Non-pigmented ciliary epithelial cell (primary cell): ENCODE measurements at places on chromosomes 7 and 10.

- DNase-seq: no peak
Observed at GRCh38 chr10:113616244-113617074, 47.4 kb downstream of the NRAP start.

- no peak for DNase-seq
Observed at GRCh38 chr10:126433351-126433750, 45.1 kb upstream of the ADAM12 start.

GRCh38 chr7:128431754-128432153 is 22.0 kb upstream of the IMPDH1 start:
- DNase-seq: no peak

DNA sequence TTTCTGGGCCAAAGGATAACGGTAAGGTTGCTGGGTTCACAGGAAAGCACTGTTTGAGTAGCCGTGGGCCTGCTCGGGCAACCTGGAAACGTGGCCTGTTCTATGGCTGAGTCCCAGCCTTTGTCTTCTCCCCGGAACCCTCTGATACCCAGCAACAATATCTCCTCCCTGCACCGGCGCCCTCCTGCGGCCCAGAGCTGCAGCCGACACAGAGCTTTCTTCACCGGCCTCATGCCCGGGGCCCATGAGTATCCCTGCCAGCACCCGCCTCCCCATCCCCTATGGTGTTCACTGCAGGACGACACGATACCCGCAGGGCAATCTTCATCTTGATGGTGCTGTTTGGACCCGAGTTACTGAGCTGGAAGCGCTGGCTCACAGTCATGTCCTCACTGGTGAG is 38.6 kb upstream of the NCAPG2 start:
- DNase-seq: no peak

DNA sequence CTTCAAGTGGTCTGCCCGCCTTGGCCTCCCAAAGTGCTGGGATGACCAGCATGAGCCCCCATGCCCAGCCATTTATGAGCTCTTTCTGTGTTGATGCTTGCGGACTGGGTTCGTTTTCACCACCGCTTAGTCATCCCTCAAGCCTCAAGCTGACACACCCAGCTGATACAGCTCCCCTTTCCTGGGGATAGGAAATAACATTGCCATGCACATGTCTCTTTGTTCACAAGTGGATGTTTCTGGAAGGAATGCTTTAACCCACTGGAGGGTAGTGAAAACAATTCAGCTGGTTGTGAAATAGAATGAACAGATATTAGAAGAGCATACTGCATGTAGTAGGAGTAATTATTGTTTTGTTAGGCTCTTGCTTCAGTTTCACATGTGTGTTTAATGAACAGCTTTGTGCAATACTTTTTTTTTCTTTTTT is 8.5 kb upstream of the METTL27 start:
- DNase-seq: peak; percentile 95

DNA sequence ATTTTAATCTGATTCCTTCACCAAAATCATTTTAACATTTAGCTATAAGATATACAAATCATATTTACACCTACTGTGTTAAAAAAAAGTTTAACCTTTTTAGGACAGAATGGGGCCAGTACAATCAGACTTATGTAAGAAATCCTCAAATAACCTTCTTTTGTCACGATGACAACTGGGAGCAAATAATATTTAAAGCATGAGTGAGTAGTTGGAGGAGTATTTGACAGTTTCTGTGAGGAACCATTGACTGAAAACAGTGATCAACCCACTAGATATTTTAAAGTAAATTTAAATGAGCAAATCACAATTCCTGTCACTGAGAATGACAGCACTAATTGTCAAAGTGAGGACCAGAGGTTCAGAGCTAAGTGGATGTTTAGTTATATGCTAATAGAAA is 289.1 kb downstream of the CNTNAP2 start:
- no peak for DNase-seq

GRCh38 chr7:40723829-40724228 is 589.0 kb downstream of the SUGCT start:
- no peak for DNase-seq
